ENCODE measurements at places on chromosomes 1 and 21. TPM values are rescaled to one million over a fixed set of nuclear protein-coding genes. Genes with fewer than 3 reads are reported as not detected.

Gene SPRR2G
- total RNA-seq = not detected

Gene NGF
- 10.1 TPM for total RNA-seq

Gene NCMAP
- total RNA-seq = not detected

Gene CBS
- total RNA-seq = 58.5 TPM

Gene GBP4
- 0.15 TPM for total RNA-seq

All from smooth muscle cell of trachea (primary cell).